Esophagus mucosa (tissue), 1 donor: ENCODE measurements at places on chromosomes 2 and 18.

DNA sequence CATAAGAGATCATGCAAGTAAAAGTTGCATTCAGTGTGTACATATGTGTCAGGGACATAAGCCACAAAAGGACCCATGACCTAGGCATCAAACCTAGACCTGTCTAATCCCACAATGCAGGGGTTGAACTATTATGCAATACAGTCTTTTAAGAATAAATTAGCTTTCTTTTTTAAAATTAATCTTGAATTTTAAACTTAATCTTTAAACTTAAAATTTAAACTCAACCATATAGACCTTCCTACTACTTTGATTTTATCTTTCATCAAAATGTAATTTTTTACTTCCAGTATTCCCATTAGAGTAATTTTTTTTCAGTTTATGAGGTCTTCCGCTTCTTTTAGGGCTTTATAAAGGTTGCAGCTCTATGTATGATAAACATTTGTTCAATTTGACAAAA lies 702.9 kb downstream of the SUCLG1 start:
- no peak for ATAC-seq

- ATAC-seq: no peak
Observed at GRCh38 chr18:78798402-78799175, 181.0 kb upstream of the SALL3 start.

GRCh38 chr2:209388446-209389037 lies 35.3 kb upstream of the MAP2 start:
- no peak for ATAC-seq

DNA sequence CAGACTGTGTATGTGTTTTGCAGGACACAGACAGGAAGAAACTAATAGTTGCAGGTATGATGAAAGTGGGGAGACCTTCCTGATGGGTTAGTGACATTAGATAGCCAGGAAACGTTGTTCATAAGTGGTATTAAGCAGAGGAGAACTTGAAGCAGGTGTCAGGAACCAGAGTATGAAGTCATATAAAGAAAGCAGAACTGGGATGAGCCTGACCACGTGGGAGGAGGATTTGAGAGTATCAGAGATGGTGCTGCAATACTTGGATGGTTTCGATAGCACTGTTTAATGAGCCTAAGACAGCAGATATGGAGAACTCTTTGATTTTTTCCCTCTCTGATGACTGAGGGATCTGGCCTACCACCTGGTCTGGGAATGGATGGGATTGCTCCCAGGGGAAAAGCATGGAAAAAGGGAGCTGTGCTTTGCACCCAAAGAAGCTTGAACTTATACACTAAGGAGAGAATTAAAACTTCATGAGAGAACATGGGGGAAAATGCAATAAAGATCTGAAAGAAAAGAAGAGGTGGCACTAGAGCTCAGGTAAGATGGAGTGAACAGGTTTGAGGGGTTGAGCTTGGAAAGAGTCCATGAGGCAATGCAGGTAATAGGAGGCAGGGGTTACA lies 226.0 kb upstream of the LRRTM1 start:
- no peak for ATAC-seq

GRCh38 chr2:238850091-238850490 lies 2.2 kb downstream of the TWIST2 start:
- ATAC-seq: no peak

DNA sequence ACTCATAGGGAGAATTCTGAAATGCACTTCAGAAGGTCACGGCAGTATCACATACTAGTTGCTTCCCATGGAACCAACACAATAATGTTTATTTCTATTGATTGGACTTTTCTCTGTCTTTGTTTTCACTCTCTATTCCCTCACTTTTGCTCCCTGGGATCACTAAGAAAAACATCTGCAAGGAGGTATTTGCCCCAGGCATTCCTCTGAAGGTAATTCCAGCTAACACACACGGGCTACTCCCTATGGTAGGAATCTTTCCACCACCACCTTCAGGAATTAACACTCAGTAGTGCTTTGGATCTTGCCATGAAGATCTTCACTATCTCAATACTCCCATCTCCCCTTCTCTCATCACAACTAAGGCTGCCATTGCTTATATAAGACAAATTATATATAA lies 353.3 kb downstream of the DSC3 start:
- ATAC-seq: no peak

- no peak for ATAC-seq
Observed at GRCh38 chr18:46629361-46629760, 27.7 kb downstream of the LOXHD1 start.

- no peak for ATAC-seq
Observed at GRCh38 chr2:7709907-7710306, 792.7 kb downstream of the RNF144A start.

GRCh38 chr2:181310967-181311366 lies 146.2 kb upstream of the ITGA4 start:
- no peak for ATAC-seq

DNA sequence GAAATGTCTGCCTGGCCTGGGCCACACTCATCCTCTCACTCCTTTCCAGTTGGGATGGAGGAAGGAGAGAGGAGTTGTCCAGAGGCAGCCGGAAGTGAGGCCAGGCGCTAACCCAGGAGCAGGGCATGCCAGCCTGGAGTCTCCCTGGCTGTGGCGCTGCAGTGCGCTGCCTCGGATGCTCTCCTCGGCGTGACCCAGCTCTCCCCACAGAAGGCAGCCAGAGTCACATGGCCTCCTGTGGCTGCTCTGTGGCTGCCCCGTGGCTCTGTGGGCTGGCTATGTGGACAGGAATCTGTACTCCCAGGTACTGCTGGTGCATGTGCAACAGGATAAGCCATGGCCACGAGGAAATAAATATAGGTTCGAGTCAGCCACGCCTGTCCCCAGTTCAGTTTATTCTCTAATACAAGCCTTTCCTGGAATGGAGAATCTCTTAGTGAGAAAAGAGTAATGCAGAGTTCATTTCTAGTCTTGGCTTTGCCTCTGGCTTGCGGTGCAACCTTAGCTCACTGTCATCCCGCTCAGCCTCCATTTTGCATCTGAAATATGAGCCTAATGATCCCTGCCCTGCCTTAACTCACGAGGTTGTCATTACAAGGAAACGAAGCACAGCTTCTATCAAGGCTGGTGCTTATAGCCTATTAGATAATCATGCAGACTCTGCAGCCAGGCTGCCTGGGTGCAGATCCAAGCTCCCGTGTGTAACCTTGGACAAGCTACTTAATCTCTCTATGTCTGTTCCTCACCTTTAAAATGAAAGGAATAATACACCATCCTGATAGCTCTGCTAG lies 106.3 kb downstream of the ANTXR1 start:
- peak; percentile 41 for ATAC-seq

- peak; percentile 48 for ATAC-seq
Observed at GRCh38 chr18:2970772-2971659, 41.9 kb downstream of the LPIN2 start.

DNA sequence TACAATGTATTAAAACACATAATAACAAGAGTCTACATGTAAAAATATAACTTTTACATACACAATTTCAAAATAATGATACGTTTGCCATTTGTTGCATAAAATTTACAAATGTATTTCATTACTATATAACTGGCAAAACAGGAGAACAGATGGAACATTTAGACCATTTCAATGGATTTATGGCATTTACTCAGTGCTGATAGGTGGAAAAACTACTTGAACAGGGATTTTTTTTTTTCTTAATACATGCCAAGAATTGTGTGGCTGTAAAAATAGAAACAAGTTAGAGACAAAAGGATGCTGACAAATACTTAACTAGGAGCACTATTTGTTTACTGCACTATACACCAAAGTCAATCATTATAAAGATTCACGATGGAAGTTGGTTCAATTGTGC lies 266.8 kb upstream of the CCDC68 start:
- no peak for ATAC-seq

DNA sequence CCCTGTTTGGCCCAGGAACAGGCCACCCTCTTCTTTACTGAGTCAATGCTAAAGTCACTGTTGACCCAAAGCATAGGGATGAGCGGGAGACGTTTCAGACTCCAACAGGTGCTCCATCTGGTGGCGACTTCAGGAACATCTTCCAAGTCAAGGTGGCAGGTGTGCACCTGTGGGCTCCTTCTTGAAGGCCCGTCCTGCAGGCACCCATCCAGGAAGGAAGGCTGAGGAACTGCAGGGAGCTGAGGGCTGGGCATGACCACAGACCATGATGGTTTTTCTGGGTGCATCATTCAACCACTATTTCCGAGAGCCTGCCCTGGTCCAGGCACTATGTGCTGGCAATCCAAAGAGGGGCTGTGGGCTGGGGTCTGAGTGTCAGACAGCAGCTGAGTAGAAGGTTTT lies 142.8 kb downstream of the NDUFA10 start:
- peak; percentile 89 for ATAC-seq

- ATAC-seq: no peak
Observed at GRCh38 chr2:231360401-231360800, 35.1 kb upstream of the B3GNT7 start.

GRCh38 chr18:38019292-38019691 lies 453.7 kb upstream of the CELF4 start:
- no peak for ATAC-seq

- no peak for ATAC-seq
Observed at GRCh38 chr2:9945596-9945995, 5.9 kb upstream of the GRHL1 start.

- no peak for ATAC-seq
Observed at GRCh38 chr2:112001136-112001715, 53.8 kb upstream of the TMEM87B start.

GRCh38 chr2:81437456-81438000 lies 1133.0 kb upstream of the LRRTM1 start:
- ATAC-seq: no peak

GRCh38 chr2:106205488-106205887 lies 11.4 kb upstream of the UXS1 start:
- ATAC-seq: no peak

DNA sequence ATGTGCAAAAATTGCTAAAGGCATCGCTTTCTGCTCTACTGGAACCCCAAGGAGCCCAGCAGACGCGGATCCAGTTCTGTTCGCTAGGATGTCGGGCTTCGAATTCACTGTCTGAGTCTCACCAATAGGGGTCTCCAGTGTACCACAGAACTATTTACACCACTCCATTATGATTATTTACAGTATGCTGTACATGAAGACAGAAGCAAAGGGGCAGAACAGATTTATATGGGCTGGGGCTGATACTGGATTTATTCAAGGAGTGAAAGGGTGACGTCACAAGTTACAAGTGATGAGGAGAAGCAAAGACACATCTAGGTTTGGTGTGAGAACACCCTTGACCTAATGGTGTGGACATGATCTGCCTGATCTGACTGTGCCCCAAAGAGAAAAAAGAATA lies 185.3 kb upstream of the ATP5MC3 start:
- peak; percentile 68 for ATAC-seq

- no peak for ATAC-seq
Observed at GRCh38 chr2:167880415-167880814, 367.0 kb downstream of the STK39 start.

- peak; percentile 74 for ATAC-seq
Observed at GRCh38 chr2:26352892-26353291, 6.3 kb upstream of the ADGRF3 start.

- no peak for ATAC-seq
Observed at GRCh38 chr2:160317181-160318099, 117.4 kb upstream of the ITGB6 start.

GRCh38 chr2:16303273-16303577 lies 362.4 kb downstream of the CYRIA start:
- no peak for ATAC-seq

DNA sequence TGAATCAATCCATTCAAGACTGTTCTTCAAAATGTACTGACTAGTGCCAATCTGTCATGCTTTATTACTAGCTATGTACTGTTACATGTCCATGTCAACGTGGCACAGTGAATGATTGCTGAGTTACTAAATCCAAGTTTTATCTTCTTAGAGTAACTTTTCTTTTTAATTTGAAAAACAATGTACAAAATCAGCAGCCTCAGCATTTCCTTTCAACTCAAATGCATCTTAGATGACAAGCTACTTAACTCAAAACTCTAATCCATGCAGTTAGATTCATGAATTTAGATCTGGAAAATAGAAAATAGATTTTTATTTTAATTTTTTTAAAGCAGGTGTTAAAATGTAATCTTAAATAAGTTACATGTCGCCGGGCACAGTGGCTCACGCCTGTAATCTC lies 174.2 kb downstream of the CAPN13 start:
- no peak for ATAC-seq

GRCh38 chr2:236684504-236685256 lies 115.1 kb downstream of the ACKR3 start:
- ATAC-seq: no peak

- no peak for ATAC-seq
Observed at GRCh38 chr2:240737958-240738357, 46.3 kb downstream of the AQP12A start.

- ATAC-seq: no peak
Observed at GRCh38 chr18:63562284-63562683, 20.1 kb downstream of the SERPINB12 start.

DNA sequence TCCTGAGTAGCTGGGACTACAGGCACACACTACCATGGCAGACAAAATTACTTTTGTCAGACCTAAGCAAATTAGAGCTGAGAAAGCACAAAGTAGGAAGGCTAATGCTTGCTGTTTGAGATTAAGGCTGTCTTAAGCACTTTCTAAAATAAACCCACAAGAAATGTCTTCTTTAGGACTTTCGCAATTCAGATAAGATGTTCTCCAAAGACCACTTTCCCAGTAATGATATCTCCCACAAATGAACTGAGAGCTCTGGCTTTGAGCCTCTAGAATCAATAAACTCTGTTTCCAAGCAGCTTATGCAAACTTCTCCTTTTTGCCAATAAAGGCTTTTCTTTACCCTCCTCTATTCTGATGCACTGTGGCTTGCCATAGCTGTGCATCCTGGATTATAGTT lies 32.0 kb upstream of the GALNT1 start:
- no peak for ATAC-seq

DNA sequence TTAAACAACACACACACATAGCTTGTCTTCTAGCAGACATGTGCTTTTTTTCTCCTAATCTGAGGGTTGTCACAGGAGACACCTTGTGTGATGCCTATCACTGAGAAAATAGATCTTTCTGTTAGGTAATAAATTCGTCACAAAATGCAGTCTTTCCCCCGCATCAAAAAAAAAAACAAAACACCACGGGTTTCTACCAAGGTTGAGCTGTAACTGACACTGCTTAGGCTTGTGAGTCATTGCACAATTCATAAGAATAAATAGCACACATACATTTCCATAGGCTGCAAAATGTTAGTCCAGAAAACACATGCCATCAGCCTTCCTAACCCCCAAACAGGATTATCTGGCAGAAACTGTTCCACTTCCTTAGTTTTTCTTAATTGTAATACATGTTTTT lies 6.5 kb downstream of the TMEM163 start:
- ATAC-seq: no peak

GRCh38 chr2:97792416-97792815 lies 79.0 kb downstream of the ZAP70 start:
- peak; percentile 15 for ATAC-seq

DNA sequence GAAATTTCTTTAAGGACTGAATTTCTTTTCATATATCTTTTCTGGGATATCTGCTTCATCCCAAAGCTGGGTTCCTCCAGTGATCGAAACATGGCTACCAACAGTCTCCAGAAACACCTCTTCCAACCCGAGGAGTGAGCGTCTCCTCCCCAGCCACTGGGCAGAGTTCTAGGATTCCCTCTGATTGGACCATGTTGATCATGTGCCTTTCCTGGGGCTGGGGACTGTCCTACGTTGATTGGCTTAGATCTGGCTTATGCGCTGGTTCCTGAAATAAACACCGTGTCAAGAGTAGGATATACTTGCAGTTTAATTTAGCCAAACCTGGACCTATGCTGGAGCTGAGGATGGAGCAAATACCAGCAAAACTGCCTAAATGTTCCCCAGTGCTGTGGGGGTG lies 55.5 kb upstream of the SLC16A14 start:
- no peak for ATAC-seq

- ATAC-seq: peak; percentile 75
Observed at GRCh38 chr2:219722276-219722879, 94.9 kb downstream of the SLC4A3 start.
